ENCODE measurements at places on chromosomes 1 and 21. TPM values are rescaled to one million over a fixed set of nuclear protein-coding genes. Genes with fewer than 3 reads are reported as not detected.

ST6GALNAC5 gene
- not detected for total RNA-seq

- DNase-seq = no peak
These were observed 95.2 kb upstream of the MPC2 start for GRCh38 chr1:168032029-168032428.

ACBD6 gene
- 11.1 TPM for total RNA-seq

CD58 gene
- total RNA-seq = 2.7 TPM

DNA sequence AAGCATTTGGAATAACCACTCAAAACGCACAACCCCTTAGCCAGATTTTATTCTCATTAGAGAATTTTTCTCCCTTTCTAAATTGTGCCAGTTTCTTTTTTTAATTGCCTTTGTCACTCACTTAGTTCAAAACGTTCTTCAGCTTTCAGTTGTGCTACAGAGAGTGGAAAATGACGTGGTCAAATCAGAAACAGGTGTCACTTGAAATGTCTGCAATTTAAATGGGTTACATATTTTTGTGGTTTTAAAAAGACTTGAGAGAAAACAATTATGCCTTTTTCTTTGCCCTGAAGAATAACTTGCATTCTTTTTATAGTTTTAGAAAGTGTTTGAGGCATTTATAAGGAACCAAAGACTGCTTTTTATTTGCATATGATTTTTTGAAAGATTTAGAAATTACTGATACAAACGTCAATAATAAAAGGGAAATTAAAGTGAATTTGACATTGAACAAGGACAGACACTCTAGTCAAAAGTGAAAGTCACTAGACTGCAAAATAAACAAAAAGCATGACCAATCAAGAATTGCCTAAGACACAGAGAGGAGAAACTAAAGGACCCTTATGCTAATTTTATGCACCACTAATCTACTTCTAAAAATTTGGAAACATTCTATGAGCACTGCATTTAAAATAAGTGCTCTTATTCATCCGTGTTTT lies 191.0 kb downstream of the TPR start:
- DNase-seq = no peak

DNA sequence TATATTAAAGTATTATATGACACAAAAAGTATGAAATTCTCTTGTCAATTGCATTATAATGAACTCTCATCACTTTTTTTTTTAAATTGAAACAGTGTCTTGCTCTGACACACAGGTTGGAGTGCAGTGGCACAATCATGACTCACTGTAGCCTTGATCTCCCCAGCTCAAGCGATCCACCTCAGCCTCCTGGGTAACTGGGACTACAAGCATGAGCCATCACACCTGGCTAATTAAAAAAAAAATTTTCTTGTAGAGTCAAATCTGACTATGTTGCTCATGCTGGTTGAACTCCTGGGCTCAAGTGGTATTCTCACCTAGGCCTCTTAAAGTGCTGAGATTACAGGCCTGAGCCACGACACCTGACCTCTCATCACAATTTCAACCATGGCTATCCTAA lies 259.3 kb downstream of the S1PR1 start:
- no peak for DNase-seq

IL10 gene
- total RNA-seq = 0.18 TPM

GRCh38 chr1:246367041-246367440 lies 140.0 kb downstream of the SMYD3 start:
- no peak for DNase-seq

All from left lobe of liver (tissue), 2 donors.